ENCODE measurements at places on chromosomes 2 and 18. TPM values are rescaled to one million over a fixed set of nuclear protein-coding genes. Genes with fewer than 3 reads are reported as not detected.

GRCh38 chr2:160869411-160869810, 290.8 kb upstream of the TANK start:
- no peak for DNase-seq

- no peak for DNase-seq
These were observed 390.9 kb downstream of the NBAS start for GRCh38 chr2:15170070-15170775.

DNA sequence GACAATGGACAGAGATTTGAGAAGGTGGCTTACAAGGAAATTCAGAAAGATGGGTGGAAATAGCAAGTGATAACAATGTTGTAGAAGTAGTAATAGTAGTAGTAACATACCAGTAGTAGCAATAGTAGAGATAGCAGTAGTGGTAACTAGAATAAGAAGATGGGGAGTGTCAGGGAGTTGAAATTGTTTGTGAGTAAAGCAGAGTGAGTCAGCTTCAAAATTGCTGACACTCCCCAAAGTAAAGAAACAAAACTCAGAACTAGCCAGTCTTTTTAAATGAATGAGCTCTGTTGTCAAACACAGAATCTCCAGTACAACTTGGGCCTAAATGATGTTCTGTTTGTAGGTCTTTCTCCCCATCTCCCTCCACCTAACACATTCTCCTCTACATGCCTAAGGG, 1040.9 kb downstream of the CBLN2 start:
- no peak for DNase-seq

- DNase-seq, result no peak
These were observed 170.3 kb downstream of the BCL2 start for GRCh38 chr18:63149302-63149587.

DNA sequence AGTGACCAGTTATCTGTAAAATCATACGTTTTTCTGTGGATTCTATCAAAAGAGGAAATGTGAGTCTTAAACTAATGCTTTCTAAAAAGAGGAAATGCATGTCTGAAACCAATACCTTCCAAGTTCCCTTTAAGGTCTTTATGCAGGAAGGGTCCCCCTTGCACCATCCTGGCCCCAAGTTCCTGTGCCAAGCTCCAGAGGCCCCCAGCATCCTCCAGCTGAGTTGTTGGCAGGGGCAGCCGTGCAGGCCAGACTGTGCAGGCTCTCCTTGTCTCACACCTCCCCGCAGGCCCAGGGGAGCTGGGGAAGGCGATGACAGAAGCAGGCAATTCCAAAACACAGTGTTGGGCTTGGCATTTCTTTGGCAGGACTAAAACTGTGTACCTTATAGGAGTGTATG, 39.2 kb downstream of the DPYSL5 start:
- no peak for DNase-seq

- DNase-seq, result no peak
These were observed 41.4 kb downstream of the FECH start for GRCh38 chr18:57544936-57545660.

Gene INO80D
- 21.6 TPM for total RNA-seq

- DNase-seq, result no peak
These were observed 1132.2 kb downstream of the DPP10 start for GRCh38 chr2:115574667-115575066.

DNA sequence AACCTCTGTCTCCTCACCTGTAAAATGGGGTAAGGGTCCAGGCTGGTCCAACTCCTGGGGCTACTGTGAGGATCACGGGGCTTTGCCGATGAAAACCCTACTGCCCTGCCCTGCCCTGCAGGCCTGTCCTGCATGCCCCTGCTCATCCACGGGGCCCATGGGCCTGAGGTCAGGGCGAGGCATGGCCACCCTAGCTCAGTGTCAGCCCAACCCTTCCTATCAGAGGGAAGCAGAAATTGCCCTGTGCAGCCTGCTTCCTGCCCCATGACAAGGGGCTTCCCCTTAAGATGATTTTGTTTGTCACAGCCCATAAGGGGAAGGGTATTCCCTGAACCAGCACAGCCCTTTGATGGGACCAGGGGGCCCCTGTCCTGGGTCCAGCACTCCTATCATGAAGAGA, 353.6 kb upstream of the ID2 start:
- DNase-seq, result no peak
